ENCODE measurements at places on chromosomes 16 and 17.

DNA sequence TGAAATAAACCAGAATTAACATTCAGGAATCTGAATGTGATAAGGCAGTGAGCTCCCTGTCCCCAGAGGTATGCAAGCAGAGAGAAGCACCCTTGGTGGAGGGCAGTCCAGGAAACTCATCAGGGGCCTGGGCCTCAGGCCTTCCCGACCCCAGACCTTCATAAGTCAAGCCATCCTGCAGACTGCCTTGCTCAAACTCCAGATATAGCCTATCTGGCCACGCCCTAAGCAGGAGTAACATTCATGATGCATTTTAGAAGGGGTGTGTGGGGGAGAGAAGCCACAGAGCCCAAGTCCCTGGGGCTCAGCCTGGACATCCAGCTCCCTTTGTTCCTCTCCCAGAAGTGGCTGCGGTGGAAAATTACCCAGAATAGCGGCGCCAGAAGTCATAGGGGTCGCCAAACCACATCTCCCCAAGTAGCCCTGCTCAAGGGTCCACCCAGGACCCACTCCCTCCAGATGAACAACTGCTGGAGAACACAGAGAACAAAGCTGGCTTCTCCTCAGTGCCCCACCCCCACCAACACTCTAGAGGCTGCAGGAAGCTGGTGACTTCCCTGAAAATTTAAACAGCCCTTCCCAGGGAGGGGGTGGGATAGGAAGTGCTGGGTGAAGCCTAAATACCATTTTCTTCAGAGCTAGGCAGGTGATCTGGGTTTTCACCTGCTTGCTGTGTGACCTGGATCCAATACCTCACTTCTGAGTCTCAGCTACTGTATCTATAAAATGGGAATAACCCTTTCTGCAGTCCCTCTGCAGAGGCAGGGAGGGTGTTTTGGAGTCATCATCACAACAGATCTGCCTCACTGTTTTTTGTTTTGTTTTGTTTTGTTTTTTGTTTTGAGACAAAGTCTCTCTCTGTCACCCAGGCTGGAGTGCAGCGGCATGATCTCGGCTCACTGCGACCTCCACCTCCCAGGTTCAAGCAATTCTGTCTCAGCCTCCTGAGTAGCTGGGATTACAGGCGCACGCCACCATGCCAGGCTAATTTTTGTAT lies 1.5 kb upstream of the SREBF1 start:
- peak; percentile 32 for DNase-seq

DNA sequence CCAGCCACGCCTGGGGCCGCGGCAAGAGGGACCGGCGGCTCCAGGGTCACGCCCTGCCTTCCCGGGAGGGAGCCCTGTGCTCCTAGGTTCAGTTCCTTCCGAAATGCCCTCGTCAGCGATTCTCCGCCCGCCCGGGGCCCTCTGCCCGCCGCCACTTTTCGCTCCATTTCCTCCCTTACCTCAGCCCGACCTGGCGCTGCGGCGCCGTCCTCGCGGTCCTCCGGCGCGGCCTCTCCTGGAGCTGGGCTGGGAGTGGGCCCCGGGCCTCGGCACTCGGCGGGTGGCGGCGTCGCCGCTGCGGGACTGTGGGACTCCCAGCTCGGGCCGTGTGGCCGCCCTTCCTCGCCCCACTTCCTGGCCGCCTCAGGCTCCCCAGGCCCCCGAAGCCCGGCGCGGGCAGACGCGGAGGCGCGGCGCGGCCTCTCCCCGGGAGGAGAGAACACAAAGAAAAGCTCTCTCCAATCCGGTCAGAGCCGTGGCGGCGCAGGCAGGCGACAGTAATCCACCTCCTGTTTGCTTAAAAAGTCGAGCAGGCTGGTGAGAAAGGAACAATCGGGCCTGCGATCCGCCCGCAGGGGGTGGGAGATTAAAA lies 1.6 kb downstream of the BAHCC1 start:
- DNase-seq = peak; percentile 26

GRCh38 chr17:80125656-80126448 lies 21.1 kb downstream of the EIF4A3 start:
- DNase-seq = no peak

GRCh38 chr17:55758171-55758570 lies 7.3 kb downstream of the PCTP start:
- no peak for DNase-seq

- no peak for DNase-seq
Measured at GRCh38 chr17:8623591-8623990, 6.9 kb downstream of the MYH10 start.

DNA sequence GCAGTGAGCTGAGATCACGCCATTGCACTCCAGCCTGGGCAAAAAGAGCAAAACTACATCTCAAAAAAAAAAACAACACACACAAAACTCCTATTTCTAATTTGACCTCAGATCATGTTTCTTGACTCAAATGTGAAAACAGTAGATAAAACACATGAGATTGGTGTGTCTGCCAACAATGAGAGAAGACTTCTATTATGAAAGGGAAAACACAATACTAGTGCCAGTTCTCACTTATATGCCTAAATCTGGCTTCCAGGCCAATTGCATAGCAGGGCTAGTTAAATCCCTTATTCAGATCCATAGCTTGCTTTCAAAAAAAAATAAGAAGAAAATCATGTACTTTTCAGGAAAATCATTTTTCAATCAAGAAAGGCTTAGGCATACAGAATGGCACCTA lies 39.4 kb downstream of the AP1G1 start:
- DNase-seq = no peak

- DNase-seq = no peak
Measured at GRCh38 chr16:64455275-64455674, 666.6 kb downstream of the CDH11 start.

- no peak for DNase-seq
Measured at GRCh38 chr17:40599468-40599763, 34.1 kb upstream of the CCR7 start.

GRCh38 chr17:28665994-28666393 lies 4.0 kb downstream of the SUPT6H start:
- no peak for DNase-seq
